ENCODE measurements at places on chromosomes 1 and 21. TPM values are rescaled to one million over a fixed set of nuclear protein-coding genes. Genes with fewer than 3 reads are reported as not detected.

- no peak for DNase-seq
Measured at GRCh38 chr21:39050841-39051587, 132.2 kb downstream of the PSMG1 start.

- DNase-seq = no peak
Measured at GRCh38 chr1:3586986-3587759, 24.1 kb downstream of the MEGF6 start.

GRCh38 chr1:60903591-60903990 is 178.8 kb upstream of the NFIA start:
- no peak for DNase-seq

- no peak for DNase-seq
Measured at GRCh38 chr1:232776526-232777106, 28.6 kb upstream of the MAP10 start.

- no peak for DNase-seq
Measured at GRCh38 chr1:157948312-157949073, 45.0 kb upstream of the KIRREL1 start.

DNA sequence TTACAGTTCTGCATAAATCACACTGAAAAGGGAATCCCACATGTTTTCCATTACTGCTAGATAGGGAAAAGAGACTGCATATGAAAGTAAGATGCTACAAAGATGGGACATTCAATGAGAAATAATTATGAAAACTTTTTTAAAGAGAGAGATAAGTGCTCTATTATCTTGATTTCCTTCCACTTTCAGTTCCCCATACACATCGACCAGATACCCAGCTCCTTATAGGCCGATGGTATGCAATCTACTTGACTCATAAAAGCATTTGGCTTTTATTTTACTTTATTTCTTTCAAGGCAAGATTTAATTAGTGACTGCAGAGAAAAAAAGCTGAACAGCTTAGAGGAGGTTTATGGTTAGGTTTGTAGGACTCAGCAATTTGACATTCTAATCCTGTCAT is 13.1 kb downstream of the BRINP2 start:
- no peak for DNase-seq

DNA sequence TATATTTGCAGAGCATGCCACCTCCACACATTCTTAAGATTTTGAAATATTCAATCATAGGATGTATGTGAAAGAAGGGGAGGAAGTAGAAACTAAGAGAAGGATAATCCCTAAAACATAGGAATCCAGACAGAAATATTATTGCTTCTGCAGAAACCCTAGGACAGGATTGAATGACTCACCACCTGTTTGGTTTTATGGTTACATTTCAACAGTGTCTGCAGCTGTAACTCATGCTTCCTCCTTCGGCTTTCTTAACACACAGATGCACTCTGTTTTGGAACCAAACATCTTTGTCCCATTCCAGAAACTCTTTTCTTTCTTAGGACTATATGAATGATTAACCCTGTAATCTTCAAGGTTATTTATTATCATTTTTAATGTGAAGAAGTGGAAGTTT is 20.7 kb downstream of the RGS7 start:
- no peak for DNase-seq

- DNase-seq = no peak
Measured at GRCh38 chr1:153395776-153396175, 4.9 kb upstream of the S100A8 start.

GRCh38 chr1:25527226-25527846 is 16.1 kb upstream of the LDLRAP1 start:
- DNase-seq = no peak

DNA sequence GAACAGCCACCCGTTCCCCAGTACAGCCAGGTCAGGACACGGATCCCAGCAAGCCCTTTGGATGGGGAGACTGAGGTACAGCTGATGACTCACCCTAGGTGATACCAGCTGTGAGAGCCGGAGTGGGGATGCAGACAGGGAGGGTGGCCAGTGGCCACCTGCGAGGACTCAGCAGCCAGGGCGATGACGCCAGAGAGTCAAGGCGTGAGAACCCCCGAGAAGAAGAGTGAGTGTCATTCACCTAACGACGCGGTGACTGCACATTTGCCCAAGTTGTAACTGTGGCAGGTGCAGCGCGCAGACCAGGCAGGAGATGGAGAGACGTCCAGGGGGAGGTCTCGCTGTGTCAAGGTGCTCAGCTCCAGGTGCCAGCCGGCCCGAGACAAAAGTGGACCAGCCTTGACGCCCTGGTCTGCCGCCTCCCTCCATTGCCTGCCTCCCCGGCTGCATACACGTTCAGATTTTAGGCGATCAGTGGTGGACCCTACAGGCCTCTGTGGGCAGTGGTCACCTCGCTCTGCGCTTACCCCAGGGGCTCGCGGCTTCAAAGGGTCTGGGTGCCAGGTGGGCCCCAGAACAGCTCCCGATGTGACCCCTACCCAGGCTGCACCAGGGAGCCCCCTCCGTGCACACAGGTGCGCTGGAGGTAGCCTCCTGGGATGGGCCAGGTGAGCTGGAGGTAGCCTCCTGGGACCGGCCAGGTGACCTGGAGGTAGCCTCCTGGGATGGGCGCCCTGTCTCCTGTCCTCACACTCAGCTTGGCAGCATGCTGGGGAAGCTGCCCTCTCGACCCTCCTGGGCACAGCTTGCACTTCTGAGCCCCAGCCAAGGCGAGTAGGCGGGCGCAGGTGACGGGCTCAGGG is 11.9 kb downstream of the LRRC3 start:
- DNase-seq = no peak

DNA sequence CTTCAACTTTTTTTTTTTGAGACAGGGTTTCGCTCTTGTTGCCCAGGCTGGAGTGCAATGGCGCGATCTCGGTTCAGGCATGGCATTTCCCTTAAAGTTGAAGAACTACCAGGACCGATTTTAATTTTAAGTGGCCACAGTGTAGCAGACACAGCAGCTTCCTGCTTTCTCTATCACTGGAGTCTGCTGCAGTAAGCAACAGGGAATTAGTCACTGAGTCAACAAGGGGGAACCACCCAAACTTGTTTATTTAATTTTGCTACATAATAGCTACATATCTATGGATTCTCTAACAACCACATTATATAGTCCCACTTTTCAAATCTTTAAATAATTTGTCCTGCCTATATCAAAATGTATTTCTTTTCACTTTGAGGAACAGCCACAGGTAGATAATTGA is 12.5 kb upstream of the TNNI3K start:
- DNase-seq = no peak

- no peak for DNase-seq
Measured at GRCh38 chr1:202935844-202936243, 8.8 kb upstream of the KLHL12 start.

DNA sequence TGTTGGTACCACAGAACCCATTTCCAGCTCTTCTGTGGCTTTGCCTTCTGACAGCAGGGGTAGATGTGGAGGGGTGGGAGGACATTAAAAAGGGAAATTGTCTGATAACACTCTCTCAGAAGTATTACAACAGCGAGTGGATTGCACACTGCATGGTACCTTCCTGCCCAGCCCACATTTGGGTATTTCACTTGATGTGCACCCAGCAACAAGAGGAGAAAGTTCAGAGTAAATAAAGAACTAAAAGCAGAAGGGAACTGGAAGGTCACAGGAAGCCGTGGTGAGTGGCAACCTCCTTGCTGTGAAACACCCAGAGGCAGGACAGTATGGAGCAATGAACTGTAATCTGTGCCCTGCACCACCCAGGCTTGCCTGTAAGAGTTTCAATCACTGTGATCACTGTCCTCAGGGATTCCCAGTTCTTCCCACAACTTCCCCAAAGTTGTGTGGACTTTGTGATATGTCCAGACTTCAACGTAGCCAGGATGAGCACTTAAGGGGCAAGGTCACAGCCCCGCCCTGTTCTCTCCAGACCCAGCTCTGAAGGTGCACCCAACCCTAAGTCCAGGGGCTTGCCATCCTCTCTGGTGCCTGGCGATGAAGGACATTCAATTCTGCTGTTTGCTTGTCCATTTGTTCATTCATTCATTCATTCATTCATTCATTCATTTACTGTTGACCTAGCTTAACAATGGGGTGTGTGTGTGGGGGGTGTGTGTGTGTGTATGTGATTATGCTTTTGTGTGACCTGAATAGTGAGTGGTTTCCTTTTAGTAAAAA is 18.7 kb upstream of the F5 start:
- DNase-seq = peak; percentile 84

DNA sequence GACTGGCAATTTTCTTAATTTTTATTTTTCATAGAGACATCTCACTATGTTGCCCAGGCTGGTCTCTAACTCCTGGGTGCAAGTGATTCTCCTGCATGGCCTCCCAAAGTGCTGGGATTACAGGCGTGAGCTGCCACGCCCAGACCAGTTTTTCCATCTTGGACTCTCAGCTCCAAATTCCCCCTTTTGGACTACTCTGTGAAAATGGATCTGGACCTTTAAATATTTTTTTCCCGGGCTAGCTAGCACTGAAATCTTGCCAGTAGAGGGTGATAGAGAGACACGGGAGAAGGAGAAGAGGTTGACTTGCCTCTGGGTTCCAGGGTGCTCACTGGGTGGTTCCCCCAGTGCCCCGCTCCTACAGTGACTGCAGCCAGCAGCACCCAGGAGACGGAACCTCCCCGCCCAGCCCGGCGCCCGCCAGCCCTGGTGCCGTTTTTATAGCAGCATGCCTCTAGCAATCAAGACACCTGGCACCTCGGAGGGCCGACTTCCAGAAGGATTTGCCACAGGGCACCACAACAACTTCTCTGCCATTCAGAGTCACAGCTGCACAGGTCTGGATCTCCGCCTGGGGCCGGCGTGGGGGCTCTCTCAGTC is 34.7 kb upstream of the SCCPDH start:
- peak; percentile 33 for DNase-seq

- DNase-seq = no peak
Measured at GRCh38 chr21:39159342-39160063, 23.7 kb downstream of the PSMG1 start.

GRCh38 chr1:247465796-247466195 is 7.9 kb upstream of the OR2B11 start:
- no peak for DNase-seq

DNA sequence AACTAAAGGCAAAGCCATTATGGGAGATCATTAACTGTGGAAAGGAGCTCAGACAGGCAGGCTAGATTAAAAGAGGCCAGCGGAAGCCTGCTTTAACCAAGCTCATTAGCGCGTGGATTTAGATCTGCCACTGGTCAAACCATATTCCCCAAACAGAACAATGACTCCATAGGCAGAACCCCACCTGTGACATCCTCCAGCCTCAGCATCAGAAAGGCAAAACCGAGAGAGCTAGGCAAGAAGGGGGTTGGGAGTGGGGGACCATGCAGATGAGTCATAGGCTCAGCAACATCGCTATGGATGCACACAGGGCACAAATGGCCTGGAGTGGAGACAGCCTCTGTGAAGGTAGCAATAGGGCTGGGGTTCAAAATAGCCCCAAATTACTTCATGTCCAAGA is 20.6 kb downstream of the MKNK1 start:
- DNase-seq = no peak

GRCh38 chr21:18245464-18245967 is 883 bp downstream of the CHODL start:
- DNase-seq = no peak

DNA sequence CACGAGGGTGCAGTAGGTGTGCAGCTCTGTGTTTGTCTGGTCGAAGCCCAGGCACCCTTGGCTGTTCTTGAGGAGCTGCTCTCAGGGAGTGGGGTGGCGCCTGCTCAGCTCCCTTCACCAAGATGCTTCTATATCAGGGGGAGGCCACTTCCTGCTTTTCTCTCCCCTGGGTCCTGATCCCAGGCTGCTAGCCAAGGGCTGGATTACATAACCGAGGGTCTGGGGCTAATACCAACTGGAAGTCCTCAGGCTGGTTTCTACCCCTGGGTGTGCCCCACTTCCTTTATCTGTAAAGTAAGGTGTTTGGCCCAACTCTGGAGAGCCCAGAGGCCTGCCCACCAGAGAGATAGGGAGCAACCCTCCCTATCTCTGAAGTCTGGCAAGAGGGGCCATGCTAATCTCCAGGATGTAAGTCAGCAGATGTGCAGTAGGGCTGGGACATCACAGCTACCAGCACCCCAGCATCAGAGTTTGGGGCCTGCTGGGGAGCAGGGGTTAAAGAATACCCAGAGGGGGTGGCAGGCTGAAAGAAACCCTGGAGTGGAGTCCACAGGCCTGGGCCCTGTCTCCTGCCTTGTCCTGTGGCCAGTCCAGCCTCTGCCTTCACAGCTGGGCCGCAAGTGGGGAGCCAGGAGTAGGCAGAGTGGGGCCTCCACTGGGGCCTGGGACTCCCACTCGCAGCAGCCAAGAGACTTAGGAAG is 2.1 kb downstream of the SELENBP1 start:
- DNase-seq = no peak

GRCh38 chr1:151128800-151129199 is 17.6 kb downstream of the SEMA6C start:
- no peak for DNase-seq

GRCh38 chr1:63068626-63069025 is 253.7 kb upstream of the FOXD3 start:
- DNase-seq = no peak

- DNase-seq = no peak
Measured at GRCh38 chr1:237041461-237041794, 556 bp upstream of the RYR2 start.

GRCh38 chr1:164611754-164612642 is 53.0 kb downstream of the PBX1 start:
- no peak for DNase-seq

DNA sequence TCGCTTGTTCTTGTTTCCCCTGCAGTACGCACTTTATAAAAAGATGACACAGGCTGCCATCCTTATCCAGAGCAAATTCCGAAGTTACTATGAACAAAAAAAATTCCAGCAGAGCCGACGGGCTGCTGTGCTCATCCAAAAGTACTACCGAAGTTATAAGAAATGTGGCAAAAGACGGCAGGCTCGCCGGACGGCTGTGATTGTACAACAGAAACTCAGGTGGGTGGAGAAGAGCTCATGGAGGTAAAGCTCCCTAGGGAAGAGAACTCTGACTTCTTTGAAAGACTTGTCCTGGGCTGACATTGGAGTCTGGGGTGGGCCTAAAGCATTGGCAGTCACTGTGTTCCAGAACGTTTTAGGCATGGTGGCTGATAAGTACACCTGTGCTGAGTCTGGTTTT is 19.9 kb upstream of the VAMP3 start:
- DNase-seq = no peak

- DNase-seq = no peak
Measured at GRCh38 chr1:110159168-110159567, 8.9 kb downstream of the SLC6A17 start.

GRCh38 chr1:234721476-234722269 is 111.7 kb upstream of the IRF2BP2 start:
- DNase-seq = no peak

GRCh38 chr21:26961698-26962097 is 5.2 kb downstream of the ADAMTS5 start:
- DNase-seq = no peak

- DNase-seq = no peak
Measured at GRCh38 chr1:53449693-53450092, 9.5 kb upstream of the DMRTB1 start.

GRCh38 chr1:234694661-234695060 is 84.7 kb upstream of the IRF2BP2 start:
- DNase-seq = no peak

Gene SHISAL2A
- 12.1 TPM for polyA plus RNA-seq

Gene OXCT2
- not detected for polyA plus RNA-seq

Gene TNFSF18
- not detected for polyA plus RNA-seq

Gene PRAMEF14
- not detected for polyA plus RNA-seq

Gene TSPEAR
- not detected for polyA plus RNA-seq

Gene PCP4L1
- not detected for polyA plus RNA-seq

Gene DENND2D
- polyA plus RNA-seq = 225 TPM

Gene AGMAT
- polyA plus RNA-seq = 9.0 TPM

Gene BACE2
- polyA plus RNA-seq = not detected

Gene TMEM200B
- not detected for polyA plus RNA-seq

Gene RBP7
- not detected for polyA plus RNA-seq

Gene CCDC17
- polyA plus RNA-seq = 0.43 TPM

Gene RIMKLA
- polyA plus RNA-seq = 0.19 TPM

Gene TACSTD2
- not detected for polyA plus RNA-seq

Gene LCE2C
- not detected for polyA plus RNA-seq

Gene LCE1F
- polyA plus RNA-seq = not detected

Gene CCDC30
- 0.79 TPM for polyA plus RNA-seq

Gene FNBP1L
- polyA plus RNA-seq = 0.79 TPM
